ENCODE measurements at places on chromosomes 1 and 21.

DNA sequence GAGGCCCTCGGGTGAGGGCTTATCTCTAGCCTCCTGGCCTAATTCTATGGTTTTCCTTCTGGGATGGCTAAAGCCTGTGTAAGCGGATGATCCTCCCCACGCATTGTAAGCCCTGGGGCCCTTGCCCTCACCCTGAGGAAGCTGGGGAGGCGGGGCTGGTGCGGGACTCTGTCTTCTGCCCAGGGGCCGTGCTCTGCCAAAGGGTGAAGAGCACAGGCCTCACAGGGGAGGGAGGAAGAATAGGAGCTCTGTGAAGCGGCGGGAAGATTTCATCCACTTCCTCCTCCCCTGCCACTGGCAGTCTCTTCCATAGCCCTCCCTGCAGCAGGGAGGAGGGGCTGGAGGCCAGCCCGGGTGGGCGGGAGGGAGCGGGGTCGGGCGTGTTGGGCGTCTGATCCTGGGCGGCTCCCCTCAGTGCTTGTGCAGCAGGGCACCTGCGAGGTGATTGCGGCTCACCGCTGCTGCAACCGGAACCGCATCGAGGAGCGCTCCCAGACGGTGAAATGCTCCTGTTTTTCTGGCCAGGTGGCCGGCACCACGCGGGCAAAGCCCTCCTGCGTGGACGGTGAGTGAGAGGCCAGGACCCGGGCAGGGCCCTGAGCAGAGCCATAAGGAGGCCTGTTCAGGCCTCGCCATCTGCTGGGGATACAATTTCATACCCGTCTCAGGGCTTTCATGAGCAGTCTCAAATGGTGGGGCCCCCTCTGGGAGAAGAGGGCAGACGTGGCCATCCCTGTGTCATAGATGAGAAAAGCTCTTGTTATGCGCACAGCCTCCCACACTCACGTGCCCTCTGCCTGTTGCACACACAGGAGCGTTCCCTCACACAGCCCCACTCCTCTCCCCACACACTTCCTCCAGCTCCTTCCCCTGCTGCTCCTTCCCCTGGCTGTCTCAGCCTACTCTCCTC is 7.7 kb upstream of the PPM1J start:
- DNase-seq = no peak

GRCh38 chr1:145982010-145982723 is 14.2 kb downstream of the TXNIP start:
- DNase-seq = no peak

DNA sequence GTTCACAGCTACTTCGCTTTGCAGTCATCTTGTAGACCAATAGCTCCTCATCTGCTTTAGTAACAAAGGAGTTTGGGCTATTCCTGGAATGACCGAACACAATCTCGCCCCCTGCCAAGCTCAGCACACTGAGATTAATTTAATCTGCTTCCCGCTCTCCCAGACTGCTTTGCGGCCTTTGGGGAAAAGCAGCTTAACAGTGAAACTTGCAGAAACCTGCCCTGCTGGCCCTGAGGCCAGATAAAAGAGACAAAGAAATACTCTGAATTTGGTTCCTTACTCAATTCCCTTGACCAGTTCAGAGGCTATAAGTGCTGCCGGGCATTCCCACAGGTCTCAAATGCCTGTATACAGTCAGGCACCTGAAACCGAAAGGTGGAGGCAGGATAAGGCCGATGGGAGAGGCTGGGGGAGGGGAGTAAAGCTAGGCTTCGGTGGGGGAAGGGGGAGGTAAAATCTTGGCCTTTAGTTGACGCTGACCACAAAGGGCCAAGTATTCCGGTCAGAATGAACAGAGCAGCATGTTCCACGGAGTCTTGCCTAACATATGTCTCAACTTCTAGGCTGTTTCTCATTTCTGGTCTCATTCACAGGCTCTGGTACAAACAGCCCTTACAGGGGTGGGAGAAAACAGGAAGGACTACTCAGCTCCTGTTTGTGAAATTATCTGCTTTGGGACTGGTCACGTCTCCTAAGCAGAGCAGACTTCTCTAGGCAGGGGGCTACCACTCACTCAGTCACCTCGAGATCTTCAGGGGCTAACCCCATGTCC is 17.7 kb upstream of the A3GALT2 start:
- DNase-seq = no peak

DNA sequence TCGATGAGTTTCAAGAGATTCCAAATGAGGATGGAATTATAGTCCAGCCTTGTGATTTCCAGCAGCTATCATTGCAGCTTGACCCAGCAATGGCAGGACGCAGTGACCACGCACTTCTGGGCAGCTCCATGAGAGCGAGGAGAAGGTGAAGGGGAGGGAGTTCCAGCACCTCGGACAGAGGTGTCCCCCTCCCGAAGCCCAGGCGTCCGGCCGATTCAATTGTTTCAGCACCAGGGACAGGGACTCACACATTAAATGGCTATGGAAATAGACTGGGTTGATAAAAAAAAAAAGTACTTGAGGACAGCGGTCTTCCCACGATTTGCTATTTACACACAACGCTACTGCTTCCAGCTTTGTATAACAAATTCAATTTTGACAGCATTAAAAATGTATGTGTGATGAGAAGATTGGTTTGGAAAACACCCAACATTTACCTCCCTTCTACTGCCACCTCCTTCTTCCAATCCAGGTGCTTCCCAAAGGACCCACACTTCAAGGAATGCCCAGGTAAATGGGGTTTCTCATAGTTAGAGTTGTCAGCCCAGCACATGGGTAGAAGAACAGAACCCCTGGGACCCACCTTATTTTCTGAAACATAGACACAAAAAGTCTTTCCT is 71.8 kb downstream of the DISP3 start:
- no peak for DNase-seq

GRCh38 chr21:45385549-45386050 is 19.4 kb upstream of the COL18A1 start:
- no peak for DNase-seq

GRCh38 chr1:36095760-36096405 is 7.2 kb downstream of the ADPRS start:
- no peak for DNase-seq

DNA sequence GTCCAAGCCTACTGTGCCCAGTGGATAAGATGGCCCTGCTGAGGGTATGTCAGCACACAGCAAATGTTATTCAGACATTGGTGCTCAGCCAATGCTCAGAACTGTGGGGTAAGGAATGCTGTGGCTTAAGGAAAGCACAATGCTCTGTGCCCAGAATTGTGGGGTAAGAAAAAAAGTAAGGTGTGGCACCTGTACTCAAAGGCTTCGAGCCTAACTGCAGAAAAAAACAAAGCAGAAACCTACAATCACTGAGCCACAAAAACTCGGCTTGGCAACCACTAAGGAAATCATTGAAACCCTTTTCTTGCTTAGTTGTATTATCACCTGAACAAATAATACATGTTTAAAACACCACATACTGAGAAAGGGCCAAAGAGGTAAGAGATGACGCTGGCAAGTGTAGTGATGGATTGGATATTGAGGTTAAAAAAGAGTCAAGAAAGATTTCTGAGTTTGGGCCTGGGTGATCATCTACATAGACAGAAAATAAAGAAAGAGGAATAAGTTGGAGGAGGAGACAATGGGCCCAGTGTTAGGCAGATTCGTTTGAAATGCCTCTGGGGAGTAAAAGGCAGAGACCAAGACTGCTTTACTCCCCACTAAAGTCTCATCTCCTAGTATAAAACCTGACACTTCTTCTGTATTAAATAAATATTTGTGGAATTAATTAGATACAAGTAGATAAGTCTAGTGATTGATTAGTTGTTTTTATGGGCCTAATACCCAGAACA is 25.9 kb upstream of the ATP1A1 start:
- no peak for DNase-seq

DNA sequence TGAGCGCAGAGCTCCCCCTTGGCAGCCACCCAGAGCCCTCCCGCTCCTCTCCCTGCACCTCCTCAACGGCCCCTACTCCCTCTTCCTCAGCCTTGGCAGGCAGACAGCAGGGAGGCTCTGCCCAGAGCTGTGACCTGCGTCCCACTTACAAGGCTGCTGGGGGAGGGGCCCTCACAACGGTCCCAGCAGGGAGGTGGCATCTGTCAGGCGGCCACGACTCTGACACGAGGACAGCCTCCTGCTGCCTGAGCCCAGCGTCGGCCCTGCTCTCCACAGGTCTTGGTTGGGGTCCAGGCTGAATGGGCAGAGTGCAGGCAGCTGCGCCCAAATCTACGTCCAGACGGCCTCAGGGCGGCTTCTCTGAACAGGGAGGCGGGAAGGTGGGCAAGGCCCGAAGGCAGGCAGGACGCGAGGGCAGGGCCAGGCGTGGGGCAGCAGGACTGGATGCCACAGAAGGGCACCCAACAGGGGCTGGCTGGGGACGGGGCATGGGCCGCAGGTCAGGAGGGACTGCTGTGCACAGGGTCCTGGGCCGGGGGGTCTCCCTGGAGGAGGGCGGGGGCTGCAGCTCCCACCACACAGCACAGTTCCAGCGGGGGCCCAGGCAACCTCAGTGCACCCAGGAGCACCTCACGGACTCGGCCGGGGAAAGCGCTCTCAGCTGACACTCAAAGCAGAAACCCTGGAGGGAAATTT is 7.5 kb downstream of the SLC19A1 start:
- DNase-seq = no peak

DNA sequence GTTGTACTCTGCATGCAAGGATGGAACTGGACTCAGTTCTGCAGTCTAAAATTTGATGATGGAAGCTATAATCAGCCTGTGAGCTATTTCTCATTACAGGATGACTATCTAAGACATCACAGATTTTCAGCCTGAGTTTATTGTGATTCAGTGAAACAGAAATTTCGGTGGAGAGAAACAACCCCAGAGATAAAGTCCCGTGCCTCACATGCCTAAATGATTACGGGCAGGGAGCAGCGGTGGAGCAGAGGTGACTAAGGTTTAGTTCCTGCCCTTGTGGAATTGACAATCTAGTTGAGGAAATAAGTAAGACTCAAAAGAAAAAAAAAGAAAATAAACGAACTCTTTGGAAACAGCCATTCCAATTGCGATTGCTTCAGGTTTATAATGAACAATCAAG is 96.9 kb downstream of the GRIK3 start:
- no peak for DNase-seq

DNA sequence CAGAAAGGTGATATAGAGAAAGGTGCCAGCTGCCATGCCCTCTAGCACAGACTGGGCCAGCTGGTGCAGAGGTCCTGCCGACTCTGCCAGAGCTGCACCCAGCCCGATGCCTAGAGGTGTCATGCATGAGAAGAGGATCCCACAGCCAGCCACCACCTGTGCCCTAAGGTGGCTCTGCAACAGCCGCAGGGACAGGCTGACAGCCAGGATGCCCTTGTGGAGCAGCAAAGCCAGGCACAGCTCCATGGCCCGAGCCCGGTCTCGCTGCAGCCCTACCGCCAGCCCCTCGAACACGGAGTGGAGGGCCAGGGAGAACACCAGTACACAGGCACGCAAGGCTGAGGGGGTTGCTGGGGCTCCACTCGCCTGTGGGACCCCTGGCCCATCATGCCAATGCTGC is 1.8 kb upstream of the CRTC2 start:
- no peak for DNase-seq

- no peak for DNase-seq
Measured at GRCh38 chr1:209598227-209598626, 14.7 kb downstream of the CAMK1G start.

GRCh38 chr1:207243442-207244408 is 77.8 kb upstream of the CD55 start:
- DNase-seq = no peak

- DNase-seq = no peak
Measured at GRCh38 chr1:55641947-55642346, 426.8 kb upstream of the USP24 start.

DNA sequence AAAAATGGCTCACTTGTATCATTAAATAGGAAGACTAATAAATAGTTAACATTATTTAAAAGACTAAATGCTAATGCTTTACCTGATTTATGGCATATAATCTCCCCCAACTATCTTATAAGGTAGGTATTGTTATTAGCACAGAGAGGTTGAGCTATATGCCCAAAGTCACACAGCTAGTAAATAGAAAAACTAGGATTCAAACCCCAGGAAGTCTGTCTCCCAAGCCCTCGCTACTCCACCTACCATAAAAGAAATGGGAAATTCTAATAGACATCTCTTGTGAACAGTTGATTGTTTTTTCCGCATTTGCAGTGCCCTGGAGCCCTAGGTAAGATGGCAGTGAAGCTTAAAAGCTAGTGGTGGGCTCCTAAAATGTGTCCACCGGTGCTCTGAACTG is 65.2 kb upstream of the SOD1 start:
- DNase-seq = no peak

DNA sequence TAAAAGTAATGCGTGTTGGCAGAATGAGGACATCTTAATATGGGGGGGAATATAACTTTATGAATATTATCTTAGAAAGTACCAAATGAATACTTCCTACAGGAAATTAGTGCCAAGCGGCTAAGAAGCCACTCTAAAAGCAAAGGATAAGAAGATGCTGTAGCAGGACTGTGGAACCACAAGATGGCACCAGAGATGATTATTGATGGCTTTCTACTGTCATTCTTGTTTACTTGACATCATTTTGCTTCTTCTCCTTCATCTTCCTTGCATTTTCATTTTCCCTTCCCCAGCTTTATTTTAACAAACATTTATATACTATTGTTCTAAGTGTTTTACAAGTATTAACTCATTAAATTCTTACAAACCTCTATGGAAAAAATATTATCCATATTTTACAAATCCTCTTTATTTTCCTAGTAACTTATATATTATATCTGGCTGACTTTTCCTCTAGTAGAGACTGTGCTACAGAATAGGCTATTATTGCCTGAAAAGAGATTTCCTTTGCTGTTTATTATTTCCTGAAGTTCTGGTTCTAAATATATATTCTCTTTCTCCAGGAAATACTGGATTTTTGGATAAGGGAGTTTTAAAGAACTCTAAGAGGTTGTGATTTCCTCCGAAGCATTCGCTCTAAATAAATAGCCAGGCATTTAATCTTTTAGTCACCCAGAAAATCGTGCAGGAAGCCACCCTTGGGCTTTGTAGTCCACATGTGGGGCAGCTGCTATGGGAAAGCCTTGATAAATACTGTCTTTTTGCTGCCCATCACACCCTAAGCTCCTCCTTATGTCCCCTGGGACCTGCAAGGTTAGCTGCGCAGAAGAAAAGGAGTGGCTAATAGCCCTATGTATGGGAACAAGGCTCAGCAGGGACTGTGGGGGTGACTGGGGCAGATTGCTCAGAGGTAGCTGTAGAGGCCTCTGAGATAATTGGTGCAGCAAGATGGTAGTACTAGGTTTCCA is 69.8 kb downstream of the TPR start:
- DNase-seq = peak; percentile 22

GRCh38 chr1:67741121-67741520 is 56.1 kb downstream of the GADD45A start:
- DNase-seq = no peak

GRCh38 chr21:29403922-29404538 is 105.3 kb downstream of the BACH1 start:
- no peak for DNase-seq

- no peak for DNase-seq
Measured at GRCh38 chr1:17181781-17182464, 23.0 kb upstream of the PADI1 start.

DNA sequence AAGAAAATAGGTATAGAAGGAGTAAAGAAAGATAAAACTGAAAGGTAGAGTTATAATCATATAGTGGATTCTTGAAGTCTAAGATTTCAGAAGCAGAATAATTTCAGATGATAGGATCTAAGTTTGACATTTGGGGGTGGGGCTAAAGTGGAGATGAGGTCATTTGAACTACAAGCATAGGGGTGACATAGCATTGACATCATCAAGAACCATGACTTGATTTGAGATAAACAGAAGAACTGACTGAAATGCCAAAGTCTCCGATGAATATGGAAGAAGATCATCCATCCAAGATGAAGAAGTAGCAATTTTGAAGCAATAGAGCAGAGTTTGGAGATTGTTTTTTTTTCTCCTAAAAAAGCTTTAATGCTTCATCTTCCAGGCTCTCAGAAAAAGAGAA is 122.3 kb downstream of the MACF1 start:
- no peak for DNase-seq

Measured in GM12891 (cell line).